Stimulated activated CD4-positive, alpha-beta T cell treated with anti-CD3 and anti-CD28 coated beads, Interleukin-1b, Interleukin-23, amount 100 ng/mL, for 48 hours (primary cell): ENCODE measurements at places on chromosomes 6 and 20.

- DNase-seq: no peak
These were observed 252.0 kb upstream of the FLRT3 start for GRCh38 chr20:14589383-14589782.

DNA sequence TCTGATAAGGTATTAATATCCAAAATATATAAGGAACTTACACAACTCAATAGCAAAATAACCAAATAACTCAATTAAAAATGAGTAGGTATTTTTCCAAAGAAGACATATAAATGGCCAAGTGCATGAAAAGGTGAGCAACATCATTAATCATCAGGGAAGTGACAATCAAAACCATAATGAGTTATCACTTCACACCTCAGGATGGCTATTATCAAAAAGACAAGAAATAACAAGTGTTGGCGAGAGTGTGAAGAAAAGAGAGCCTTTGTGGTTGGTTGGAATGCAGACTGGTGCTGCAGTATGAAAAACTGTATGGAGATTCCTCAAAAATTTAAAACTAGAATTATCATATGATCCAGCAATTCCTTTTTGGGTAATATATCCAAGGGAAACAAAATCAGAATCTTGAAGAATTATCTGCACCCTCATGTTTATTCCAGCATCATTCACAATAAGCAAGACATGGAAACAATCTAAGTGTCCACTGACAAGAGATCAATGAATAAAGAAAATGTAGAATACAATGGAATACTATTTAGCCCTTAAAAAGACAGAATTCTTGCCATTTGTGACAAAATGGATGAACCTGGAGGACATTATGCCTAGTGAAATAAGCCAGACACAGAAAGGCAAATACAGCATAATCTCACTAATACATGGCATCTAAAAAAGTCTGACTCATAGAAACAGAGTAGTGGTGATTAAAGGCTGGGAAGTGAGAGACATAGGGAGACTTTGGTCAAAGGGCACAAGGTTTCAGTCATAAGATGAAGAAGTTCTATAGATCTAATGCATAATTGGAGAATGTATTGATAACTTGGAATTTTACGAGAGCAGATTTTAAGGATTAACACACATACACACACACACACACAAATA lies 175.6 kb downstream of the FOXA2 start:
- DNase-seq: no peak

GRCh38 chr20:60976913-60977312 lies 275.1 kb upstream of the CDH4 start:
- no peak for DNase-seq

DNA sequence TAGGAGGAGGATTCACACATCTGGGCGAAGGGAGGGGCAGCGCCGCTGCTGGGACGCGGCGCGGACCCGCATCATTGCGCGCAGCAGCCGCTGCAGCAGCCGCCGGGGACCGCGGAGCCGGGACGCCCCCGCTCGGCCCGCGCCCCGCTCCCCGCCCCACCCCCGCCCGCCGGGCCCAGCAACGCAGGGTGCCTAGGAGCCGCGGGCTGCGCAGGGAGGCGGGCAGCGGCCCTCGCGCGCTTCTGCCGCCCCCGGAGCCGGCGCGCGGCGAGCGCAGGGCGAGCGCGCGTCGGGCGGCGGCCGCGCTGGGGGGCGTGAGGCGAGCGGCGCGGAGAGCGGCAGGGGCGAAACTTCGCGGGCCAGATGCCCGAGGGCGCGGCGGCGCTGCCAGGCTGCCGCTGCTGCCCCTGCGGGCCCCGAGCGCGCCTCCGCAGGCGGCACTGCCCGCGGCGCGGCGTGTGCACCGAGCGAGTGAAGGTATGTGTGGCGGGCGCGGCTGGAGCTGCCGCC lies at the start of gene NKAIN2:
TSS of gene NKAIN2 (plus strand) at position 362 of the 510 bp plus-strand sequence.
- DNase-seq: no peak

- DNase-seq: no peak
These were observed 156.2 kb downstream of the RNASET2 start for GRCh38 chr6:166800137-166800536.

GRCh38 chr6:35808688-35809087 lies 3.5 kb downstream of the LHFPL5 start:
- no peak for DNase-seq

GRCh38 chr6:16332175-16332542 lies 93.8 kb downstream of the GMPR start:
- peak; percentile 82 for DNase-seq

- DNase-seq: peak; percentile 71
These were observed 23.5 kb downstream of the DNAAF9 start for GRCh38 chr20:3383878-3384495.

- DNase-seq: no peak
These were observed 968 bp upstream of the MMP24 start for GRCh38 chr20:35225319-35226125.
